ENCODE measurements at places on chromosomes 3 and 15.

DNA sequence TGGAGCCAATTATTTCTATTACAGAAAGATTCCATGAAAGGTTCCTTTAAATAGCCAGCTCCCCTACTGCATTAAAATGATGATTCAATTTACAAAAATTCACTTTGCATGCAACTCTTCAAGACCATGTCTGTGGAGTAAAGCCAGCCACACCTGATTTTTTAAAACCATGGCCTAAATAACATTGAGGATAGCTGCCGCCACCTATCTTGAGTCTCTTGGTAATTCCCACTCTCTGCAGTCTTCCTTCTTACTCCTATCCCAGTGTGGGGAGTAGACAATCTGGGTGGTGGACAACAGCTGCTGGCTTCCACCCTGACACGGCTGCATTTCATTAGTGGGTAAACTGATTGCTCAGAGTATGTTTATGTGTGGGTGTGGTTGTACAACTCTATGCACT is 10.7 kb downstream of the LRTM1 start:
- DNase-seq: no peak

DNA sequence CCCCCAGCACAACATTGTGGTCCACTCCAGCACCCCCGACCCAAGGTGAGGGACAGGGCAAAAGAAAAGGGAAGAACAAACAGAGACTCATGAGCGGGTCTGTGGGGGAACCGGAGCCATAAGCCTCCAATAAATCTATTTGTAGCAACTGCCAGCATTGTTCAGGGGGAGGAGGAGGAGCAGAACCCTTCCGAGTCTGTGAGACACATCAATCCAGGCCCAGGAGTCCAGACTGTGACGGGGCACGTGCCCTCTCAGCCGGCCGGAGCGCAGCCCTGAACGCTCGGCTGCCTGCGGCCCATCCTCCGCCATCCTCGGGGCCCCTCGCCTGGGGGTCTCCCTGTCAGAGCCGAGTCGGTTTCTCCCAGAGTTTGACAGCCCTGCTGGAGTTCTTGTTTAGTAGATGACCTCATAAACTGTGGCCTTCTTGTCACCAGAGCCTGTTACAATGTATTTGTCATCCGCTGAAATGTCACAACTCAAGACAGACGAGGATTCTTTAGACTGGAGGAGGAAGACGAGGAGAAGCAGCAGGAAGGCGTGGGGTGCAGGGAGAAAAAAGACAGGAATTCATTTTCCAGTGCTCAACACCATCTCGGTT is 47.9 kb downstream of the TLE3 start:
- no peak for DNase-seq

GRCh38 chr3:38994251-38994650 is 57.5 kb downstream of the SCN11A start:
- no peak for DNase-seq

DNA sequence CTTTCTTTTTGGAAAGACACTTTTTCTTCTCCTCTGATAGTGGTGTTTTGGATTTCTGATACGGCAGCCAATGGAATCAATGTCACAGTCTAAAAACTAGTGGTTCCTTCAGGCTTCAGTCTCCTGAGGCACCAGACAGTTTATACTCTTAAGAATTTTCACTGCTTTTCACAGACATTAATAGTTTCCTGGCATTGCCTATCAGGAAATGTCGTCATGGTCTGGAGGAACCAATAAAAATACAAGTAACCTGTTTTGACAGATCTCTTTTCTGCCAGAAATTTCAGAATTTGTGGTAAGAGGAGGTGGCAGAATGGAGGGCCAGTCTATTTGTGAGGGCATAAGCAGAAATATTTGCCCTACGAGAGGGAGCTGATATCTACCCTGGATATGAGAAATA is 44.8 kb downstream of the FILIP1L start:
- no peak for DNase-seq

DNA sequence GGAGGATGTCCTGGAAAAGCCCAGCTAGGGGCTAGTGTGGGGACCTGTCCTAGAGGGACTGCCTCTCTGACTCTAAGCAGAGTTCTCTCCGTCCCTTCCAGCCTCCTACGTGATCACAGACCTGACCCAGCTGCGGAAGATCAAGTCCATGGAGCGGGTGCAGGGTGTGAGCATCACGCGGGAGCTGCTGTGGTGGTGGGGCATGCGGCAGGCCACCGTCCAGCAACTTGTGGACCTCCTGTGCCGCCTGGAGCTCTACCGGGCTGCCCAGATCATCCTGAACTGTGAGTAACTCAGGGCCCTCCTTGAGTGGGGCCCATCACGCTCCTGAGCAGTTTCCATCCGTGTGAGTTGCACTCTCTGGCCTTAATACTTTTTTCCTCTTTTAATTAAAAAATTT is 13.0 kb downstream of the IRAK2 start:
- DNase-seq: no peak

- DNase-seq: no peak
Measured at GRCh38 chr15:29078541-29078940, 191.1 kb downstream of the NSMCE3 start.

DNA sequence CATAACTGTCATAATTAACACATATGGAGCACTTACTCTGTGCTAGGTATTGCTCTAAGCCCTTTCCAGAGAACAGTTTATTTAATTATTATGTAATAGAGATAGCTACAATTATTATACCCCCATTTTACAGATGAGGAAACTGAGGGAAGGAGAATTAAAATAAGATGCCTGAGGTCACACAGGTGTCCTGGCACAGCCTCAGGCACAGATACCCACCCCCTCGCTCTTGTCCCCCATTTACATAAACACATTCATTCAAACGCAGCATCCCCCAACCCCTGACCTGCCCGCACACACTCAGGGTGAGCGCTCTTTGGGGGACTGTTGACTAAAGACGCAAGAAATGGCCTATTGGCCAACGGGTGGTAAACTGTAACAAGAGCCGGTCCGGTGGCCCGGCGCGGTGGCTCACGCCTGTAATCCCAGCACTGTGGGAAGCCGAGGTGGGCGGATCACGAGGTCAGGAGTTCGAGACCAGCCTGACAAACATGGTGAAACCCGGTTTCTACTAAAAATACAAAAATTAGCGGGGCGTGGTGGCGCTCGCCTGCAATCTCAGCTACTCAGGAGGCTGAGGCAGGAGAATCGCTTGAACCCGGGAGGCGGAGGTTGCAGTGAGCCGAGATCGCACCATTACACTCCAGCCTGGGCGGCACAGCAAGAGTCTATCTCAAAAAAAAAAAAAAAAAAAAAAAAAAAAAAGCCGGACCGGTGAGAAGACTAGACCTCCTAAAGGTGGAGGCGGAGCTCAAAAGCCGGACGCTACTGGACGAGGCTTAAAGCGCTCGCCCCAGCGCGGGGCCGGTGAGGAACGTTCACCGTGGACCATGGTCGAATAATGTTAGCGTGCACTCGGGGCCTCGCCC is 1.9 kb upstream of the ISL2 start:
- DNase-seq: no peak

DNA sequence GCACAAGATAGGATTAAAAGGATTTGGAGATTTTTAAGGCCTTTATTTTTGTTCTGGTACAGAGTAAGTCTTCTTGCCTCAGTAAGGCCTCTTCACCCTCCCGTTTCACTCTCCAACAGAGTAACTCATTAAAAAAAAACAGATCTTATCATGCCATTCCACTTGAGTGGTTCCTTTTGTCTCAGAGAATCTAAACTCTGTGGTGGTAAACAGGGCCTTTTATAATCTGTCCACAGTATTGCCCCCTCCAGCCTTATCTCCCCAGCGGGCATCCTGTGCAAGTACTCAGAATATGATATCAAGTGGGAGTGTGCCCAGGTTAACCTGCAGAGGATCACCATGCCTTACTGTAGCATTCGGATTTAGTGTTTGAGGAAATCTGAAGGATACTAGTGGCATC is 20.3 kb upstream of the ATOSA start:
- DNase-seq: no peak

DNA sequence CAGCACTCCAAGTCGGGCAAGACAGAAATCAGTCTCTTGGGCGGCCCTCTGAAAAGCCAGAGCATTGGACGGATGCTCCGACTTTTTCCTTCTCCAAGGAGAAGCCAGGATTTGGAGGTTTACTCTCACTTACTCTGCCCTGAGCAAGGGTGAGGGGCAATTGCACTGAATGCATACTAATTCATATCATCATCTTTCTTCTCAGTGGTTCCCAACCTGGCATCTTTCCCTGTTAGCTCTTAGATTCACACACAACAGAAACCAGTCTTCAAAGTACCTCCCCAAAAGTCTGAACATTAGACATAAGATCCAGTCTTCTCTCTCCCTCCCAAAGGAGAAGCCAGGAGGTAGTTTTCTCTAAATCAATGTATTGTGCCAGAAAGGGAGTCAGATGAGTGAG is 219.2 kb downstream of the GREM1 start:
- no peak for DNase-seq

DNA sequence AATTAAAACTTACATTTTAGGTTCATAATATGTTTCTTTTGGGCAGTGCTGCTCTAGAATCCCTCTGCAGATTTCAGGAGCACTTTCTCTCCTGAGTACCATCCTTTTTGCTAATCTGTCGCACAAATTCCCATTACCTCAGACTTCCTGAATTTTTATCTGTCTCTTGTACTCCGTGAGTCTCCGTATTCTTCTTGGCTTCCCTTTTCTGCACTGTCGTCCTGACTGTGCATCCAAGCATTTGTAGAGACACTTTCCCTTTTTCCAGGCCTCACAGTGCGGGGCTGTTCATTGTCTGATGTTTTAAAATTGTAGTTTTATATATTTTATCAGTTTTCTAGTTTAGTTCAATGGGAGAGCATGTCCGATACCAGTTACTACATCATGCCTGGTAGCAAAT is 27.3 kb downstream of the MEF2A start:
- no peak for DNase-seq

DNA sequence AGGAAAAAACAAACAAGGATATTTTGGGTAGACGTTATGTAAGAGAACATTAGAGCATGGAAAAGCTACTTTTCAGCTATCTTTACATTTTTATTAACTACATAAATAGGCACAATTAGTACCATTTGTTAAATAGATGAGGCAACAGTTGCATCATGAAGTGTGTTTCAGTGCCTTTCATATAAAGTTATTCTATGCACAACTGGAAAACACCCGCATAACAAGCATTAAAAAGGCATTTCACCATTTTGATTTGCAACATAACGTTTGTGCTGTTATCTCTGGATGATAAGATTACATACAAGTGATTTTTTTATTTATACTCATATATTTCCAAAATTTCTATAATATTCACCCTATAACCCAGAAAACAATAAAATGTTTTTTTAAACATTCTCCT is 69.5 kb downstream of the CBLB start:
- DNase-seq: no peak

DNA sequence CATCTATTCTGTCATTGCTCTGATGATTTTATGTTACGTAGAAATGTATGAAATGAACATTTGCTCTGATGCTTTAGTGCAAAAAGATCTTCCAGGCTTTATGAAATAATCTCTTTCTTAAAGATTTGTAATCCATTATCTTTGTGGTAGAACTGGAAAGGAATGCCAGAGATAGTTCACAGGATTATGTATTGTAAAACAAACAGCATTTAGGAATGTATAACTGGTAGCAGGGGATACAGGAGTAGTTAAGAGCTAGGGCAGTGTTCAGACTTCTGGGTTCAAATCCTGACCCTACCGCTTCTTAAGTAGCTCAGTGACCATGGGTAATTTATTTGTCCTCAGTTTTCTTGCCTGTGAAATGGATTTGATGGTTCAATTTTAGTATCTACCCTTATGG is 429.8 kb upstream of the TPM1 start:
- no peak for DNase-seq

DNA sequence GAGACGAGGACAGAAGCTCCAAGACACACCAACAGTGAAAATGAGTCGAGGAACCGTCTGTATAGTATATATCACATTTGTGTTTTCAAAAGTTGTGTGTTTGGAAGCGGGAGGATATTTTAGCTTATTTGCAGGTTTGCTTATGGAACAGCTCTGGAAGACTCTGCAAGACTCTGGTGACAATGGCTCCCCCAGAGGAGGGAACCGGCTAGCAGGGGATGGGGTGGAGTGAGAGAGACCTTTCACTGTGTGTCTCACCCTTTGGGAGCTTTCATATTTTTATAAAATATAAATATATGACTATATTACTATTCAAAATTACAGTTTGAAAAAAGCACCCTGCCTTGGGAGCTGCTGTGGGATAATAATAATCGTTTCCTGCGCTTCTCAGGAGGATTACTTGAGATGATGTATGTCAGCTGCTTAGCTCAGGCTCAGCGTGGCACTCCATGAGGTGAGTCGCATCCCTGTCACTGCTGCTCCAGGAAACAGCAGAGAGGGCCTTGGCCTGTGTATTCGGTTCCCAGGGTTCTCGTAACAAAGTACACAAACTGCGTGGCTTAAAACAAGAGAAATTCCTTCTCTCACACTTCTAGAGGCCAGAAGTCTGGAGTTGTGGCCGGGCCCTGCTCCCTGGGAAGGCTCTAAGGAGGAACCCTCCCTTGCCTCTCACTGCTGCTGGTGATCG is 183.9 kb downstream of the FAM43A start:
- peak; percentile 46 for DNase-seq

DNA sequence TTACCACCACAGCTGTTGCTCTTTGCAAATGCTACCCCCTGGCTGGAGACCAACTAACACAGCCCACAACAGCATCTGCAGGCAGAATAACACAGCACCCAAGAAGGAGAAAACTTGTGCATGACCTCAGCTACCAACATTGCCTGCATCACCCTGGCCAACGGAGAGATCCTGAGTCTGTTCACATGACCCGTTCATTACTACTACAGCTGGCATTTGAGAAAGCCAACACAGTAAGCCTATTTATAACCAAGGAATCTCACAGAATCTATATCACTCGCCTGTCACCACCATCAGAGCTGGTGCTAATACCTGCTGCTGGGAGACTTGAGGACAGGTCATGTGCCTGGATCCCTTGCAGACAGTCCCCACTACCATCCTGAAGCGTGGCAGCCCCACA is 215.2 kb downstream of the POLQ start:
- DNase-seq: no peak

Data from MCF 10A (cell line).